Memory B cell (primary cell): ENCODE measurements at places on chromosomes 6 and 20.

- no peak for DNase-seq
These were observed 10.1 kb downstream of the ISM1 start for GRCh38 chr20:13231031-13231752.

DNA sequence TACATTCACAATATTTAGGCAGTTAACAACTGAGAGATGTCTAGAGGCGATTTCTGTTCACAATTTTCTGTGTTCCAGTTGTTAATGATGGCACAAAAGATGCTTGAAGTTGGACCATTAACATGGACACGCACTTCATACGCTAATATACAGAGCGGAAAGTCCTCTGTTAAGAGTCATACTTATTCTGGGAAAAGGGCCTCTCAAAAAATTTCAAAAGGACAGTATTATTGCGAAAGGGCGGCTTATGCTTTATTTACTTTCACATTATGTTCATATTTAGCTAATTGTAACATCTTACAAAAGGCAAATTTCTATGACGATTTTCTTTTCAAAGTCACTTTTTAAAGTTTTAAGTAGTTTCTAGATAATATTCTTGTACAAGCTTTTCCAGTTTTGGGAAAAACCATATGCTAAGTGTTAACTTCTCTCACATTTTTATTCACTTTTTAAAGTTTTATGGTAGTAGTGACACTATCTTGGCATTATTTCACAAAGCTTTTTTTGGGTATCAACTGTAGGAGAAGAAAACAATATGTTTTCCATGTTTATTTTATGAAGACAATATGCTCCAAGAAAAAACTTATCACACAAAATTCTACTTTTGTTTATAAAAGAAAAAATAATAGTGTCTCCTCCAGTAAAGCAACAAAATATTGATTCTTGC is 62.3 kb downstream of the MAP7 start:
- no peak for DNase-seq

DNA sequence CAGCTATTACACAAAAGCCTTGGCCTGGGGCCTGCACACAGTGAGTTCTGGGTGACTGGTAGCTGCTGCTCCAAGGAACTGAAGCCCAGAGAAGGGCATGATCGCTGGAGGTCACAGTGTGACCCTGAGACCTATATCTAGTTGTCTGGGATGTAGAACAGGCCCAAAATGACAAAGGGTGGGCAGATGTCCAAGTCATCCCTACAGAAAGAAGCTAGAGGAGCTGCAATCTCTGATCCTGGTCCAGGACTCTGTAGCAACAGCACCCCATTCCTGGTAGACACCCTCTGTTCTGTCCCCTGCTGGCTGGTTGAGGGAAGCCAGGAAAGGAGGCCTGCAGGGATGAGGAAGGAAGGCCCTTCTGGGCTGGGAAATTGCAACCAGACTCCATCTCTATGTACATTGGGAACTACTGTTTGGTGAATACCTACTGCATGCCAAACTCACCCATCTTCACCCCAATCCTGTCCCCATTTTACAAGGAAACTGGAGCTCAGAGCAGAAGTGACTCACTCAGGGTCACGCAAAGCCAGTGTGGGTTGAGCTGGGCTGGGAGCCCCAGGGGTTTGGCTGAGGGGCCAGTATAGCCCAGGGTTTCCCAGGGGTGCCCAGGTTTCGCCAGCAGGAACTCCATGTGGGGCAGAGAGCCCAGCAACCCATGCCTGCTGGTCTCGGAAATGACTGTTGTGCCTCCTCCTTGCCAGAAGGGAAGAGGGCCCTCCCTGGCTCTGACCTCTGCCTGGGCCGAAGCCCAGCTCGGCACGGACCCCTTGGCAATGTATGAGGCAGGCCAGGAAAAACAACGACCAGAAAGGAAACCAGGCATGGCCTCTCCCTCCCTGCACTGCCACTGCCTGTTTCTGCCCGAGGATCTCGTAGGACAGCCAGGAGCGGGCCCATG is 44.9 kb upstream of the TLDC2 start:
- DNase-seq, result no peak

DNA sequence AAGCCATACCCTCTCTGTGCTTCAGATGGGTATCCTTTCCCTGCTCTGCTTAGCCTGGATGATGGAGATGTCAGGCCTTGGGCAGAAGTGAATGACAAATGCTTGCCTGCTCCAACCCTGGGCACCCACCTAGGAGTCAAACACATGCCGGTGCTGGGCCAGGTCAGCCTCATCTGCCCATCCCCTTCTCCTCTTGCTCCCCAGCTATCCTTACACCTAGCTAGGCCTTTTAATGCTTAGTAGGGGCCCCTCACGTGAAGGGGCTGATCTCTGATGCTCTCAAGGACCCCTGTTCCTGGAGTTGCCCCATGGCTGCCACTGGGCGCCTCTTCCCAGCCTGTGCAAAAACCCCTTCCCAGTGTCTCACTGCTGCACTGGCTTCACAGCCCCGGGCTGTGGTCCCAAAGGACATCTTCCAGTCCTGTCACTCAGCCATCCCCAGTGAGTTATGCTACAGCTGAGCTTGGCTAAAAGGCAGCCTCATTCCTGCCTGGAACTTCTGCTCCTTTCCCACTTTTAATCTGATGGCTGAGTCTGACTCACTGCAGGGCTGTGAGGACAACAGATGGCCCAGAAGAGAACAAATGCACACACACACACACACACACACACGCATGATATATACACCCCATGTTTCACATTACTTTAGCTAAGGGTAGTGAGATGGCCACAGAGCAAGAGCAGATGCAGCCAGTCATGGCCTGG is 12.8 kb upstream of the SDCBP2 start:
- DNase-seq, result no peak

- DNase-seq, result no peak
These were observed 8.1 kb downstream of the TFAP2B start for GRCh38 chr6:50826803-50827202.

GRCh38 chr6:22530506-22530905 is 38.9 kb upstream of the HDGFL1 start:
- DNase-seq, result no peak

DNA sequence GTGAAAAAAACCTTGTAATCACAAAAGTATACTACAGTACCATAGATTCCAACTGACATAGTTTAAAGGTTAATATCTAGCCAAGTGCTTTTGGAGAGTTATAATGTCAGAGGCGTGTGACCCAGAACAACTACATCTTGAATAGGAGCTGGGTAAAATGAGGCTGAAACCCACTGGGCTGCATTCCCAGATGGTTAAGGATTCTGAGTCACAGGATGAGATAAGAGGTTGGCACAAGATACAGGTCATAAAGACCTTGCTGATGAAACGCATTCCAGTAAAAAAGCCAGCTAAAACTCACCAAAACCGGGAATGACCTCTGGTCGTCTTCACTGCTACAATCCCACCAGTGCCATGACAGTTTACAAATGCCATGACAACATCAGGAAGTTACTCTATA is 22.4 kb upstream of the KIAA0408 start:
- no peak for DNase-seq

DNA sequence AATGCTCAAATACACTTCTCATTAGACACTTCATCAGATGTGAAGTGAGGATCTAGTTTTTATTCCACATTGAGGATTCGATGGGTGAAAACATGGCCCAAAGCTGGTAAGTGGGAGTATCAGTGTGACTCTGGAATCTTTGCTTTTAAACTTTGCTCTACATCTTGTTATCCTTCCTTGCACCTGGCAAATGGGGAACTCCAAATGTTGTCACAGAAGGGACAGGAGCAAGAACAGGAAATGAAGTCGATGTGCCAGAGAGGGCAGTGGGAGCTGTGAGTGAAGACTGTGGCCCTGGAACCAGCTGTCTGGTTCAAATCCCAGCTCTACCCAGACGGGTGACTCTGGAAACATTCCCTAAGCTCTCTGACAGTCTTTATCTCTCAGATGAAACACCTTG is 86.7 kb upstream of the AGPAT4 start:
- DNase-seq, result no peak

DNA sequence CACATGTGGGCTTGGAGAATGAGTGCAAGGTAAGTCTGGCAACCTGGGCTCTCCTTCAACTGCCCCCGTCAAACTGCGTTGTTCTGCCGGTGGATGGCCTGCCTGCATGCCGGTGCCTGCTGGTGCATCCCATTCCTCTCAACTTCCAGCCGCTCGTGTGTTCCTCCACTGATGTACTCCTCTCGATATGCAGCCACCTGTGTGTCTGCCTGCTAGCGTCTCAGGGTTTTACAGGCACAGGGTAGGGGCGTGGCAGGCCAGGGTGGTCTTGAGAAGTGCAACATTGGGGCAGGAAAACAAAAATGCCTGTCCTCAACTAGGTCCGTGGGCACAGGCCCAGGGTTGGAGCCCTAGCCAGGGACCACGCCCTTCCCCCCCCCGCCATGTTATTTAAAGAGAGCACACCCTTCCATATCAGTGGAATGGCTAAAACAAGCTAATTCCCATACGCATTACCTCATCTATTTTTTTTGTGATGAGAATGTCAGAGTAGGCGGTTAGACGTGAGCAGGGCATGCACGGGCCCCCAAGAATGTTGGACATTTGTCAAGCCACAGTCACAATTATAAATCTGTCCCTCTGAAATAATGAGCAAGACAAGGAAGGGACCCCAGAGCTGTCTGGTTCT is 33.2 kb downstream of the SERPINB6 start:
- DNase-seq, result no peak

DNA sequence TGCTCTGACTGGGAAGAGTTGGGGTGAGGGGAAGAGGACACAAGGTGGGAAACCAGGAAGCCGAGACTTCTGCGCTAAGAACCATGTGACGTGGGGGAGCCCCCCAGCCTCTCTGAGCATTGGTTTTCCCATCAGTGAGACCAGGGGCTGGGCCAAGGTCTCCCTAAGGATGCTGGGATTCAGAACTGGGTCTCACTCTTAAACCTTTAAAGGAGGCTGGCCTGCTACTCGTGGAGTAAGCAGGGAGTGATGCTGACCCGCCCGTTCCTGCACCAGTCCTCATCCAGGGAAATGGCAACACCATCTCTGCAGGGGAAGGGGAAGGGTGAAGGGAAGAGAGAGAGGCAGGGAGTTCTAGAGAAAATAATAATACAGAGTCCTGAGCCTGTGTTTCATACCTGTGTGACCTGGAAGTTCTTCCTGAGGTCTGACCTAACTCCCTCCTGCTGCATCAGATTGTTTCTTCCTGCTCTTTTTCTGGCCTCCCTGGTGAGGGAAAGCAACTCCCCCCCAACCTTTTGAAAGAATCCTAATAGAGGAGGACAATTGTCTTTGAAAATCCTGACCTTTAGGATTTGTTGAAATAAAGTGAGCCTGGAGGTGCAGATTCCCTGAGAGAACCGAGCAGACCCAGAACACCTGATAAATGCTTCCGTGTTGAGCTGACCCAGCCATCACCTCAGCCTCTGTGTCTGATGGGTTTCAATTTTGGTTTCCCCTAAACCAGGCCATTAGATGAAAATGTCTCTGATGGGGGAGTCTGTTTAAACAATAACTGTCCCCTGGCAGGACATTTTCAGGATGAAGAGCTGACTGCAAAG is 3.0 kb upstream of the GRM4 start:
- no peak for DNase-seq
